ENCODE measurements at places on chromosomes 1 and 21.

- no peak for DNase-seq
These were observed 7.1 kb upstream of the MATN1 start for GRCh38 chr1:30730346-30731108.

GRCh38 chr1:7426780-7427604 is 344.1 kb upstream of the VAMP3 start:
- DNase-seq: no peak

GRCh38 chr1:181768211-181768929 is 285.1 kb downstream of the CACNA1E start:
- DNase-seq: no peak

GRCh38 chr1:239947801-239948200 is 143.9 kb upstream of the FMN2 start:
- DNase-seq: no peak
